ENCODE measurements at places on chromosomes 2 and 18. TPM values are rescaled to one million over a fixed set of nuclear protein-coding genes. Genes with fewer than 3 reads are reported as not detected.

IGFBP2 gene
- 151 TPM for total RNA-seq

FBXO36 gene
- 1.7 TPM for total RNA-seq

PPP4R1 gene
- 154 TPM for total RNA-seq

DSG1 gene
- not detected for total RNA-seq

CNTNAP5 gene
- total RNA-seq: not detected

ASAP2 gene
- total RNA-seq: 52.3 TPM

DYNC1I2 gene
- total RNA-seq: 148 TPM

ANKRD30BL gene
- not detected for total RNA-seq

IL1F10 gene
- not detected for total RNA-seq

GALM gene
- 13.1 TPM for total RNA-seq

HOXD9 gene
- 1.3 TPM for total RNA-seq

MPV17 gene
- total RNA-seq: 37.7 TPM

MC4R gene
- total RNA-seq: not detected

VSNL1 gene
- 0.76 TPM for total RNA-seq

TCF23 gene
- total RNA-seq: not detected

CD207 gene
- 0.30 TPM for total RNA-seq

PTPRN gene
- under 0.01 TPM for total RNA-seq

MYCN gene
- total RNA-seq: 0.65 TPM

UGT1A10 gene
- total RNA-seq: not detected

L3MBTL4 gene
- total RNA-seq: 0.46 TPM

SULT1C2 gene
- total RNA-seq: not detected

MTX2 gene
- total RNA-seq: 38.3 TPM

CHST9 gene
- not detected for total RNA-seq

AQP12A gene
- not detected for total RNA-seq

CAMKMT gene
- 6.5 TPM for total RNA-seq

ZNF397 gene
- 4.7 TPM for total RNA-seq

ALPP gene
- not detected for total RNA-seq

TIA1 gene
- 122 TPM for total RNA-seq

MOB4 gene
- 29.6 TPM for total RNA-seq

GKN2 gene
- not detected for total RNA-seq

LOXHD1 gene
- total RNA-seq: not detected

IL1R1 gene
- total RNA-seq: 0.65 TPM

MRPL30 gene
- total RNA-seq: 47.1 TPM

TDRD15 gene
- total RNA-seq: under 0.01 TPM

PXDN gene
- total RNA-seq: 217 TPM

POTEC gene
- not detected for total RNA-seq

MROH2A gene
- total RNA-seq: not detected

CARF gene
- total RNA-seq: 4.1 TPM

CDH7 gene
- under 0.01 TPM for total RNA-seq

GALR1 gene
- not detected for total RNA-seq

MALL gene
- total RNA-seq: 26.6 TPM

SLC9A4 gene
- not detected for total RNA-seq

HOXD1 gene
- total RNA-seq: 4.3 TPM

DCDC2C gene
- not detected for total RNA-seq

TSPYL6 gene
- total RNA-seq: not detected

ALKAL2 gene
- not detected for total RNA-seq

MYOM1 gene
- 0.91 TPM for total RNA-seq

GALNT3 gene
- total RNA-seq: 0.32 TPM

LHCGR gene
- total RNA-seq: not detected
